HFFc6 (cell line): ENCODE measurements at places on chromosomes 4 and X.

- peak; percentile 54 for DNase-seq
- H3K4me3 ChIP-seq = peak overlapping the region; percentile 70
- H3K36me3 ChIP-seq = no peaks in the 10 kb centered on the region; the same call in 1 of the 2 replicates
- peaks cover 49% of the 10 kb centered on the region for H3K4me1 ChIP-seq
- no peaks in the 10 kb centered on the region for H3K27me3 ChIP-seq
Measured at GRCh38 chr4:172142281-172142741, 329.1 kb downstream of the GALNTL6 start.

DNA sequence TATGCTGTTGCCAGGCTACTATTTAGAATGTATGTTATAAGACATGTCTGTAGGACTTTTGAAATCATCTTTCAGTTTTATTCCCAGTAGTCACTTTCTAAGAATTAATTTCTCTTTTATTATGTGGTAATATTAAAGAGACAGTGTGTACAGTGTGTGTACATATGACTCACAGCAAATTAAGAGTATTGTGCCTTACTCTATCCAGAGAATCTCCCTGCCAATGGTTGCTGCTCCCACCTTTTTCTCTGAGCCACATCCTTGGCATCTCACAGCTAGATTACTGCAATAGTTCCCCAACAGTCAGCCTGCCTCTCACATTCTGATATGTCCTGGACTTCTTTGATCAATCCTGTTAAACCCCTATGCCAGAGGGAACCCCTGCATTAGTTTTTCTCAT is 114.5 kb downstream of the ANXA5 start:
- H3K4me3 ChIP-seq = no peak overlapping the region
- H3K27ac ChIP-seq = no peak overlapping the region
- peaks cover 2% of the 10 kb centered on the region for H3K27me3 ChIP-seq
- DNase-seq = no peak
- H3K4me1 ChIP-seq = no peaks in the 10 kb centered on the region
- H3K36me3 ChIP-seq = no peaks in the 10 kb centered on the region

DNA sequence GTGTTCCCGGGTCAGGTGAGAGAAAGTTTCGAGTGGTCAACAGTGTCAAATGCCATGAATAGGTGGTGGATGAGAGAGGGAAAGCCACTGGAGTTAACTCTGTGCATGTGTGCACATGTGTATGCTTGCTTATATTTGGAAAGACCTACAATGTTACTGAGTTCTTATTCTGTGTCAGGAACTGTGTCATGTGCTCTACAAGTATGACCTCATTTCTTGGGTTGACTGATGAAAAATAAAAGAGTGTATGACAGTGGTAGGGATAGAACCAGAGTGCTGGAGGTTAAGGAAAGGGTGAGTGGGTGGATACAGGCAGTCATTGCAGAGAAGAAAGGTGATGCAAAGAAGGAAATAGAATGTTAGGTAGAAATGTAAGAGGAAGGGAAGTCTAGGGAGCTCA is 22.1 kb upstream of the DGKK start:
- H3K27me3 ChIP-seq = peaks cover 2% of the 10 kb centered on the region; the same call in 1 of the 2 replicates
- no peaks in the 10 kb centered on the region; the same call in 1 of the 2 replicates for H3K36me3 ChIP-seq
- no peak for DNase-seq
- no peaks in the 10 kb centered on the region for H3K4me1 ChIP-seq
- H3K27ac ChIP-seq = no peak overlapping the region

GRCh38 chr4:55132775-55133174 is 7.4 kb upstream of the KDR start:
- no peak for DNase-seq
- peaks cover 3% of the 10 kb centered on the region; the same call in 1 of the 2 replicates for H3K27me3 ChIP-seq
- no peaks in the 10 kb centered on the region for H3K36me3 ChIP-seq
- H3K4me3 ChIP-seq = no peak overlapping the region
